ENCODE measurements at places on chromosomes 7 and 10.
A peak's percentile ranks its signal among the peaks of the same experiment; 100 is the strongest.

DNA sequence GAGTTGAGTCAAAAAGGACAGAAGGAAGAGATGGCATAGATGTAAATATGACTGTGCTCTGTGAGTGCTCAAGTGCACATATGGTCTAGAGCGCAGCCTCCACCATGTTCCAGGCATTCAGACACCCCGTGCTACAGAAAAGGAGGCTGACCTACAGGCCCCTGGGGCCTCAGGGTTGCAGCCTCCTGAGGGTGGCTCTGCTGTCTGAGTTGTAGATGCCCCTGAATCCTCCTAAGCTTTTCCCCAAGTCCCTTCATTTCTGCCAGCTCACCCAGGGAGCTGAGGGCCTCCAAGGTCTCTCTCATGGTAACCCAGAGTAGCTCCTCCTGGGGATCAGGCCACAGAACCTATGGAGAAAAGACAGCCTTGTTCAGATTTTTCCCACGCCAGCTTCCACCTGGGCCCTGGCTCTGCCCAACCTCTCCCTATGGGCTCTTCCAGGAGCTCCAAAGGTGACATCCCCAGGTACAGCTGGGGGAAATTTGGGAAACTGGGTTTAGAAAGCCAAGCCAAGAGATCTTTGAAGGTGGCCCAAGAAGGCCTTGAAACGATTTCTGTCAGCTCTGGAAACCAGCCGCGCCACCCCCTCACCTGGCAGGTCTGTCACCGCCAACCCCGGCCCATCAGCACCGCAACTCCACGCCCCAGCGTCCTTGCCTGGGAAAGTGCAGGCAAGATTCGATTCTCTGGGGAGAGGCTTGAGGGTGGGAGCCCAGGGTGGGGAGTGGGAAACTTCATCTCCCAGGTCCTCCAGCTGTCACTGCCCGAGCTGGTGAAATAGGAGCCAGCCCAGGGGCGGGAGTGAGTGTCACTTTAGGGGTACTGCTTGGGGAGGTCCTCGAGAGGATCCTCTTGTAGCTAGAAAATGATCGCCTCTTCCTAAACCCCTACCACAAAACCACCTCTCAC lies 2.4 kb downstream of the ZNF467 start:
- no peak for DNase-seq

DNA sequence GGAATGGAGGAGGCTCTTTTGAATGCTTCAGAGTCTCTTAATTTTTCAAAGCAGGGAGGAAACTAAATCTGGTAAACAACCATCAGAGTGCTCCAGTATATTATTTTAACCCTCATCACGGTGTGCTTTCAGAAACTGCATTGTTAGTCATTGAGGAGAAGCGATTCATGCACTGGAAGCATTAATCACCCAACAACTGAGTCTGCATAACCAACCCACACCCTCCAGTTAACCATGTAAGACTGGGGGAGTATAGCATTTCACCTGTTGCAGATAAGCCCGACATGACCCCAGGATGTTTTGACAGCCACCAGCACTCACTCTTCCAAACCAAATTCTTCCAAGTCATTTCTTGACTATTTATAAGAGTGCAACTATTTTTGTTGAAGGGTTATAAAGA lies 257.6 kb downstream of the GATA3 start:
- DNase-seq, result no peak

DNA sequence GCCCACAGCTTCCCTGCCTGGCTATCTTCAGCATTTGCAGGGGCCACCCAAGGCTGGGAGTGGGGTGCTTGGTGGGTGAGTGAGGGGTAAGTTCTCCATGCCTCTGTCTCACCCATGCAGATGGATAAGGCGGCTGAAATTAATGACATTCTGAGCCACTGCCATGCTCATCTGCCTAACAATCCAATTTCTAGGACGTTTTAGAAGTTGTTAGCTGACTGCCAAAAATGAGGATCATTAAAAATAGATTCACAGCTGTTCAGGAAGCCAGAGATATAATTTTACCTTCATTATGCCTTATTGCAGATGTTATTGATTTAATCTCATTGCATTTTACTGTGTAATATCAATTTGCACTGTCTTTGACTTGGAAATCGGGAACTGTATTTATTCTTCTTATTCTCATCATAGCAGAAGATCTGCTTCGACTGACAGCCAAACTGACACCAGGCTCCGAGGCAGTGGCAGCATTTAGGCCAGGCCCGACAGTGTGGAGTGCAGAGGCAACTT lies 334.4 kb upstream of the NPVF start:
- DNase-seq, result no peak

DNA sequence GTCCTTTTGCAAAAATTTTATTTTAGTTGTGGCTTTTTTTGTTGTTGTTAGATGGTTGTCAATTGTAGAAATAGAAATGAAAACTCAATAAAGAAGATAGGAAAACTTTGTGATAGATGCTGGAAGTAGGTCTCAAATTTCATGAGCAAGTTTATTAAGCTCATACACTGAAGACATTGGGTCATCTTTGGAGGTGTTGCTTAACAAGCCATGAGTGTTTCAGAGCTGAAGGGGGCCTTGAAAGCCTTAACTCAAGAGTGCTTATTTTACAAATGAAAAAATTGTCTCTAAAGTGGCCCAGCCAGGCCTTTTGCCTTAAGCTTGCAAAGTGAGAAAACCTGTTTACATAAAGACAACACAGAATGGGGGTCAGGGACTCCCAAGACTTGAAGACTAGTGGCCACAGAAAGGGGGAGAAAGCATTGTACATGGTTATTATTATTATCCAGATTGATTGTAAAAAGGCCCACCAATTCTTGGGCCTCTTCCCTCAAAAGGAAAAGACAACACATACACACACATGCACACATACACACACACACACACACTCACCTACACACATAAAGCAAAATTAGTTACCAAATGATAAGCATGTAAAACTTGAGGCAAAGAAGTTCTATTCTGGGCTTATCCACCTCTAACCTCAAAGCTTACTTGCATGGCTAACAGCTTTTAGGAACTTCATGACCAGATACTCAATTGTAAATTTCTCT lies 49.7 kb upstream of the GLCCI1 start:
- DNase-seq, result no peak

DNA sequence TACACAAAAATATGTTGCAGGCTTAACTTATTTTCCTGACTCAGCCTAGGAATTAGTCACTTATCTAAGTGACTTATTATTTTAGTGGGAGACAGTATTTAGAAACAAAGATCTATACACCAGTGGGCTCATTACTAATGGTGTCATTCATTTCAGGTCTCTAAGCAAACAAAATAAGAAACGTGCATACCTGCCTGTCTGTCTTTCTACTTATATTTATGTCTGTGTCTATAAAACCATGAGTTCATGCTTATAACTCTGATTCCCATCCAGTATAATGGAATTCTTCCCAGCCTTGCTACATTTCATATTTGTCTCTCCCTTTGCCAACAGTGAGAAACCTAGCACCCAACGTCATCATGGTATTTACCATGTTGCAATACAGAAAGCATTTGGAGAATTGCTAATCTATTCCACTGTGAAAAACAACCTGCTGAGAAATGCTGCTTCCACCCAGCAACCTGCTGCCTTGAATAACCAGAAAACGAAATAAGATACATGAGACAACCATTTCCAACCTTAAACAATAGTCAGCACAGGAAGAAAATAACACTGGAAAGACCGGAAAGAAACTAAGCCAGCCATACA lies 501.0 kb downstream of the GLRX3 start:
- DNase-seq, result no peak

GRCh38 chr7:47087866-47088265 lies 494.0 kb downstream of the TNS3 start:
- DNase-seq, result no peak

DNA sequence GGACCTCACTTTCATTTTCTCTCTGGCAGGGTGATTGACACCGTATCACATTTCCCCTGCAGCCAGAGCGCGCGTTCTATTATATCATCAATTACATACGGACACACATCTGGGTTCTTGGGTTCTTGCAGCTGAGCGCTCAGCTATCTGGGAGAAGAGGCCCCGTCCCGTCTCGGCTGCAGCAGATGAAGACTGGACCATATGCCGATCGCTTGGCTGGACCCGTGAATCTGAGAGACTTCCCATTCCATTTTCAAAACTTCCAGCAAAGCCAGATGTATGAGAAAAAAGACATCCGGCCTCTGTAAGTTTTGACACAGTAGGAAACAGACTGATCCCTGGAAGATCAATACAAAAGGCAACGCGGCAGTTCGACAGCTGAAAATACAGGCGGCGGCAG lies 99.8 kb downstream of the JCAD start:
- no peak for DNase-seq

- DNase-seq, result peak; percentile 55
These were observed 55.7 kb downstream of the GSDME start for GRCh38 chr7:24701261-24702235.

GRCh38 chr10:106566873-106567272 lies 597.6 kb downstream of the SORCS1 start:
- no peak for DNase-seq

DNA sequence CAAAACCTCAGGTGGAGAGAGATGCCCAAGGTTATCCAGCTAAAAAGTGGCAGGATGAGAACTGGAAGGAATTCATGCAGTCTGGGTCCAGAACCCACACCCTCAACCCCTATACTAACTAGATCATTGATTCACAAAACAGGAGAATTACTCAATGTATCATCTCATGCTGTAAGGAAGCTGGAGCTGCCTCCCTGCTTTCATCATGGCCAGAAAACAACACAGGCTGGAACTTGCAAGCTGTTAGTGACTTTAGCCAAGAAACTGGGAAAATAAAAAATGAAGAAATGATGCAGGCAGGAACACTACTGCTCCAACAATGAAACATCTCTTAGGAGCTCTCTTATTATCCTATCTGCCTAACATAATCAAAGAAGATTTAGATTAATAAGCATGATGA lies 619.8 kb upstream of the CELF2 start:
- no peak for DNase-seq

- no peak for DNase-seq
These were observed 23.9 kb downstream of the NRF1 start for GRCh38 chr7:129635300-129636029.

- no peak for DNase-seq
These were observed 7.9 kb upstream of the PITRM1 start for GRCh38 chr10:3180355-3181025.

- DNase-seq, result no peak
These were observed 583.5 kb downstream of the SDK1 start for GRCh38 chr7:3884543-3884942.

- no peak for DNase-seq
These were observed 92.1 kb upstream of the FGFR2 start for GRCh38 chr10:121690152-121690848.

DNA sequence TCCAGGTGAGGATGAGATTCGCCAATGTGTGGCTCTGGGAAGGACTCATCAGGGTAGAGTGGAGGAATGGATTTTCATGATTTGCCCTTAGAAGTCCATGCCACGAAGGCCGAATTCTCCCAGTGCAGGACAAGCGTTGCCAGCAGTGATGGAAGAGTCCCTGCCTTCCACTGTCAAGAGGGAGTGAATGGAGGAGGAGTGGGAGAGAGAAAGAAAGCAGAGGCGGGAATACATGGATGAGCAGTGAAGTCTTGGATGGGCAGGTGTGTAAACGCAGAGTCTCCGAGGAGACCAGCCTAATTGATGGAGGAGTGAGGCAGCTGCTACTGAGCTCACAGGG lies 419.2 kb downstream of the GLRX3 start:
- no peak for DNase-seq

- no peak for DNase-seq
These were observed 311.9 kb downstream of the HGF start for GRCh38 chr7:81457852-81458522.

DNA sequence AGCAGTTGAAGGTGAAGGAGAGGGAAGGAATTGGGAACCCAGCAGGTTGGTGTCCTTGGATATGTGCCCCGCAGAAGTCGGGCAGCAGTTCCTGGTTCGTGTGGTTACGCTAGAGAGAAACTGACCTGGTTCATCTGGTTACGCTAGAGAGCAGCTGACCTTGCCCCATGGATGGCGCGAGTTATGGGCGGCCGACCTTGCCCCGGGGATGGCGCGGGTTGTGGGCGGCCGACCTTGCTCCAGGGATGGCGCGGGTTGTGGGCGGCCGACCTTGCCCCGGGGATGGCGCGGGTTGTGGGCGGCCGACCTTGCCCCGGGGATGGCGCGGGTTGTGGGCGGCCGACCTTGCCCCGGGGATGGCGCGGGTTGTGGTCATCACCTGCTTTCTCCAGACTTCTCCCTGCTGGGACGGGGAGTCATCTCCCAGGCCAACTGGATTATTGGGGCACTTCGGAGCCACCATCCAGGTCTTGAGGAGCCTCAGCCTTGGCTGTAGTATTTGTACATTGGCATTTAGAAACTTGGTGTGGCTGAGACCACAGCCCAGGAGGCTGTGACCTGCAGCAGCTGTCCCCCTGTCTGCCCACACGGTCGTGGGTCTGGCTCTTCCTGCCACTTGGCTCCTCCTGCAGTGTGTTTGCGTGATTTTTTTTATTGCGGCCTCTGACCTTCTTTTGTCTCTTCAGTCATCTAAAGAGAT lies 6.1 kb downstream of the GET4 start:
- DNase-seq, result no peak

DNA sequence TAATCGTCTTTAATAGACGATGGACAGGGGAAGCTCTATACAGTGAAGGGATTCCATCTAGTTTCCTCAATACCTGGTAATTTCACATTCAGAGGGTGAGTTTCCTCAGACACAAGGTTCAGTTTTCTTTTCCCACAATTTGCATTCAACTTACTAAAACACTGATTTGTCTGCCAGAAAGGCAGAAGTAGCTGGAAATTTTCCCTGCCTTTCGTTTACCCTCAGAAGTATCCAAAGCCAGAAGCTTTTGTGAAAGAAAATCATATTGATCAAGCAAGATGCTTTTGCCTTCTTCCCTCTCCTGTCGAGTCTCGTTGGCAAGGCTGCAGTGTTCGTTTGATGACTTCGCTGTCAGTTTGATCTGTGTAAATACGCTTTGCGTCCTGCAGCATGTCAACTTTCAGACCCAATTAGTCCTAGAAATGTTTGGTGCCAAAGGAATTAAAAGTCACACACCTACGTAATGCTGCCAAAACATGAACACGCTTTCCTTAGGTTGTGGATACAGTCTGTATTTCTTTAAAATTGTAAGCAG lies 631.9 kb upstream of the FOXK1 start:
- DNase-seq, result no peak

- DNase-seq, result no peak
These were observed 114.8 kb upstream of the ADO start for GRCh38 chr10:62689712-62690111.

GRCh38 chr7:120165227-120165626 lies 107.7 kb upstream of the KCND2 start:
- DNase-seq, result no peak

DNA sequence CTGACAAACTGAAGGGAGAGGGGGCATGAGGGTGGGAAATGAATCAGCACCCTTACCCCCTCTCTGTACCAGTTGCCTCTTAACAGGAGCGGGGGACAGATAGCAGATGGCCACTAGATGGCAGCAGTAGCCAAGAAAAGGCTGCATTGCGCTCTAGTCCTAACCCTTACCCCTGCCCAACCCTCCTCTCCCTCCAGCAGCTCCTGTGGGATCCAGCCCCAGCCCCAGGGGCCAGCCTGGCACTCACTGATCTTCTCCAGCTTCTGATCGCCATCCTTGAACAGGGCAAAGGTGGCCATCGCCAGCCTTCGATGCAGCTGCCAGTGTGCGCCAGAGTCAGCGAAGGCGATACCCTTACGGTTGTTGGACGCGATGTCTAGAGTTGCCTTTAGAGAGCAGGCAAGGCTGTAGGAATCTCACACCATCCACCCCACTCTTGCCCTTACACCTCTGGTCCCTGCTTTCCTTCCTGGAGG lies 2.2 kb downstream of the CYP17A1 start:
- no peak for DNase-seq

Data from retinal pigment epithelial cell (primary cell).